ENCODE measurements at places on chromosomes 11 and 22.

DNA sequence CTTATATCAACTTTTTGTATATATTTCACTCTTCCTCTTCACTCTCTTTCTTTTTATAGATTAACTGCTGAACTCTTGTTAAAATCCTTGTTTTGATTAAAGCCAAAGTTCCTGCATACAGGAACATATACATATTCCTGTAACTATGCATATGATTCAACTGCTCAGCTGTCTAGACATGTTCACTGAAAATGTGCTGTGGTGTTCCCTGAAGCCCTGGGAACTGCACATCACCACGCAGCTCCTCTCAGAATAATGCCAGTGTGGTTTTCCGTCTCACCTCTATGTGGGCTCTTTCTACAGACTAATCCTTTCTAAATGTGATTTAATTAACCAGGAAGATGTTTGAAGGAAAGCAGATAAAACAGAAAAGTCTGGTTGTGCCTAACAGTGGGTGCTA, 25.6 kb upstream of the MMP12 start:
- DNase-seq, result no peak

DNA sequence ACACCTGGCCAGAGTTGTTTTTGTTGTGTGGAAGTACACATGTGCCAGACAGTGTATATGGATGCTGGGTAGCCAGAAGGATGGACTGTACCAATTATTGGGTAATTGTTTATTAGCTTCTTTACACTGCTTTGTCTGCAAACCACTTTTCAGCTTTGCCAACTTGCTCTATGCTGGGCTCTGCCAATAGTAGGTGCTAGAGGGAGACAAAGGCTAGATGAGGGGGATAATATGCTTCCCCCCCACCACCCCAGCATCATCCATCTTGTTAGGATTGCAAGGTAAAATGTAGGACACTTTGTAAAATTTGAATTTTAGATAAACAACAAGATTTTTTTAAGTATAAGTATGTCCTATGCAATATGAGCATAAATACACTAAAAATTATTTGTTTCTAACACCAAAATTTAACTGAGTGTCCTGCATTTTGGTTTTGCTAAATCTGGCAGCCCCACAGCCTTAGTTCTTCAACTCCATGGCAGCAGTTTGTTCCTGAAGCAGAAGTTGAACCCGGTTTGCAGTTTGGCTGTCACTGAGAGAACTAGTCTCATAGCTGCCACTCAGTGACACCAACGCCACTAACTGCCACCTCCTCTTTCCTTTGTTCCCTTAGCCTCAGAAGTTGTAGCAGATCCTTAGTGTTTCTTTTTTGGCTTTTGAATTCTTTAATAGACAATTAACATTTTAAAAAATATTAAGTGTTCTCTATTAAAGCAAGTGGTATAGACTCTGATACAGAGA, 78.8 kb downstream of the CCDC81 start:
- DNase-seq, result no peak

DNA sequence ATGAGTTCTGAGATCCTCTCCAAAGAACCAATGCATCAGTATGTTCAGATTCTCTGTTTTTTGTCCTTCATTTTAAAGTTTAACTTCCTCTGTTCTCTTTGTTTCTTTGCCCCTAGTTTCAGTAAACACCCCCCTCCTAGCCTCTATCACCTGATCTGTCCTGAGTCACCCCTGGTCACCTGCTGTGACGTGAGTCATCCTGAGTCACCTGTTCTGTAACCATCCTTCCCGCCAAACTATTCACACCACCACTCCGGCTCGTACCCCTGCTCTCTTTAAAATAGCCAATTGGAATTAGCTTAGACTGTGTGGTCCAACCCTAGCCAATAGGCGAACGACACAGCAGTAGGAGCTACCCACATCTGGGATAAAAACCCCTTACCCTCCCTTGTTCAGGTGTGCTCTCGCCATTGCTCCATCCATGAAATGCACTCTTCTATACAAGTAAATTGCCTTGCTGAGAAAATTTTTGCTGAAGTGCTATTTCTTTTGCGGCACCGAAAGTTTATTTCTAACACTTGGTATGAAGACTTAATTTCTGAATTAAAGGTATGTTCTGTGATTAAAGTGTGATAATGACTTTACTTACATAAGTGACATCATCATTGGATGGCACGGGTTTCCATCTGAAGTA, 318.4 kb downstream of the AASDHPPT start:
- no peak for DNase-seq

GRCh38 chr11:77127920-77128691, at the start of gene MYO7A:
Gene MYO7A, plus strand, starts transcription at chr11:77128246. Its CDS starts 2,389 bp downstream, at chr11:77130635.
- no peak for DNase-seq

GRCh38 chr11:83715927-83716535, 429.9 kb upstream of the CCDC90B start:
- DNase-seq, result no peak

DNA sequence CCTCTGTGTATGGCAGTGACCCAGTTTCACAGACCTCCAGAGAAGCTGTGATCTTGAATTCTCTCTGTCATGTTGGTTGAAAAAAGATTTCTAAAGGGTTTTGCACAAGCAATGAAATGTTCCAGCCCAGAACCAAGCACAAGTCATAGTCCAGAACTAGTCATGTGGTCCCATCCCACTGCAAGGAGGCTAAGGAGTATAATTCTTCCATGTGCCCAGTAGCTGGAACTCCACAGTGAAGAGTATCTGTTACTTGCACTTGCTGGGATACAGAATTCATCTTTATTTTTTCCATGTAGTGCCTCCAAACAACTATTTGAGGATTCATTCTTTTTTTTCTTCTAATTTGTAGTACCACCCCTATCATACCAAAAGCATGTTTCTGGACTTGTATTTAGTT, 9.9 kb upstream of the MMP8 start:
- no peak for DNase-seq

DNA sequence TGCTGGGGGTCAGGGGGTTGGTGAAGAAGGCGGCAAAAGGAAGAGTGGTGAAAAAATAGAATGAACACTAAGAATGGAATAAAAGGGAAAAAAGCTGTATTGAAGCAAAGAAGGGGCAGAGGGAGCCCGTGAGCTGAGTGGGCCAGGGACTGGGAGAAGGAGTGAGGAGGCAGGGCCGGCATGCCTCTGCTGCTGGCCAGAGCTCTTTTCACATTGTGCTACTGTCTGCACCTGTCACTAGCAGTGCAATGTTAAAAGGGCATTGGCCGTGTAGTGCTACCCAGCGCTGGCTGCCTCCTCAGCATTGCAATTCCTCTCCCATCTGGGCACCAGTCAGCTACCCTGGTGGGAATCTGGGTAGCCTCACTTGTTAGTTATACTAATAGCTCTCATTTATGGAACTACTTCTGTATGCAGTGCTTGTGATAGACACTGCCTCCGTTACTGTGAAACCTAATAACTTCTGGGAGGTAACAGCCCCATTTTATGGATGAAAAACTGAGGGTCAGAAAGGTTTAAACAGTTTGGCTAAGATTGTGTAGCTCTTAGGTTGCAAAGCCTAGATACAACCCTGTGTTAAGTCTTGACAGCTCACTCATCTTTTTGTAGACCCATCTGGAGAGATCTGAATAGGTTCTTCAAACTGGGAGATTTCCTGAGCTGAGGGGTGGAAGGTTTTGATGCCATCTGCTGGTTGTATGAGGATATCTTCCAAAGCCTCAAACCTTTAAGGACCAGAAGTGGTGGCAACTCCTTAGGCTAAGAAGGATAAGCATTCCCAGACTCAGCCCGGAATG, 8.5 kb downstream of the YPEL4 start:
- DNase-seq, result no peak

DNA sequence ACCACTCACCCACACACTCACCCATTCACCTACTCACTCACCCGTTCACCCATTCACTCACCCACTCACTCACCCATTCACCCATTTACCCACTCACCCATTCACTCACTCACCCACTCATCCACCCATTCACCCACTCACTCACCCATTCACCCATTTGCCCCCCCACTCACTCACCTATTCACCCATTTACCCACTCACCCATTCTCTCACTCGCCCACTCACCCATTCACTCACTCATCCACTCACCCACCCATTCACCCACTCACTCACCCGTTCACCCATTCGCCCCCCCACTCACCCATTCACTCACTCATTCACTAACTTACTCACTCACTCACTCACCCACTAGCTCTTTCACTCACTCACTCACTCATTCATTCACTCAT, 15.0 kb downstream of the MUC5AC start:
- DNase-seq, result no peak

DNA sequence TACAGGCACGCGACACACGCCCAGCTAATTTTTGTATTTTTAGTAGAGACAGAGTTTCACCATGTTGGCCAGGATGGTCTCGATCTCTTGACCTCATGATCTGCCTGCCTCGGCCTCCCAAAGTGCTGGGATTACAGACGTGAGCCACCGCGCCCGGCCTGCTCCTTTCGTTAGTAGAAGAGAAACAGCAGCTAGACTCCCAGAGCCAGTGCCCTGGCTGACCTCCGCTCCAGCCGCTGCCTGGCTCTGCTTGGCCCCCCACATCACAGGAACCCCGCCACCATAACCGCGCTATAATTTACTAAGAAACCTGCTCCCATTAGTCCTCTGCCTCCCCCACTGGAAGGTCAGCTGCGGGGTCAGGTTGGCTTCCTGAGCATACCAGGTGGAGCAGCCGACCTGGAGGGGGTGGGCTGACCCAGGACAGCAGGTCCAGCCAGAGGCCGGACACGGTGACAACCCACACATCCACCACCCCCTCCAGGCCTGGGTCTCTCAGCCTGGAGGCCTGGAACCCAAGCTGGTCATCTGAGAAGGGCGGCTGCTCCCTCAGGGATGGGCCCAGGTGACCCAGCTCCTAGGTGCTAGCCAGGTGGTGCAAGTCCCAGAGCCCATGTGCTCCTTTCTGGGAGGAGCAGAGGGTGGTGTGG, 7.5 kb upstream of the POLDIP3 start:
- no peak for DNase-seq

DNA sequence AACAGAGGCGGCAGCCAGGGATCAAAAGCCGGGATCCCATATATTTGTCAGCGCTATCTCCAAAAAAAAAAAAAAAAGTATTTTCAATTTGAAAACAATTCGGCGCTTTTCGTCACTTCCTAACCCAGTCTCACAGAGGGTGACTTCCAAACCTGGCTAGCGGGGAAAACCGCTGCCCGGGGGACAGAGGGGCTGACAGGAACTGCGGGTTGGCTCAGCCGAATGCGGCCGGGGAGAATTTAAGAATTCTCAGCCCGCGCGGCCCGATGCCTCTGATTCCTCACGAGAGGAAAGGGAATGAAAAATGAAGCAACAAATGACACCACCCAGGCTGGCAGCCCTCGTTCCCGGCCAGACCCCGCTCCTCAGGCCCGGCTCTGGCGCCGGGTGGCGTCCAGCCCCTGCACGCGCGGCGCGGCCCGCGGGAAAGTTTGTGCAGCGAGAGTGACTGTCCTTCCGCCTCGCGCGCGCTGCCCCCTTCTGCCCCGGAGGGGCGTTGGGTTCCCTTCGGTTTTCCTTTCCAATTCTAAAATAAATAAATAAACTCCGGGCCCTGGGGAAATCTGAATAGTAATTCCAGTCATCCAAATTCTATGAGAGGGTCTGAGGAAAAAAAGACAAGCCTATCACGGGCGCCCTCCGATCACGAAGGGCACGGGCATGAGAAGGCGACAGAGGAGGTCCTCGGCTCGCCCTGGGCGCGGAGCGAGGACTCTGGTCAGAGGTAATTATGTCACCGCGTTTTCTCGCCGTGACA, 4.8 kb upstream of the PAX6 start:
- DNase-seq, result no peak

DNA sequence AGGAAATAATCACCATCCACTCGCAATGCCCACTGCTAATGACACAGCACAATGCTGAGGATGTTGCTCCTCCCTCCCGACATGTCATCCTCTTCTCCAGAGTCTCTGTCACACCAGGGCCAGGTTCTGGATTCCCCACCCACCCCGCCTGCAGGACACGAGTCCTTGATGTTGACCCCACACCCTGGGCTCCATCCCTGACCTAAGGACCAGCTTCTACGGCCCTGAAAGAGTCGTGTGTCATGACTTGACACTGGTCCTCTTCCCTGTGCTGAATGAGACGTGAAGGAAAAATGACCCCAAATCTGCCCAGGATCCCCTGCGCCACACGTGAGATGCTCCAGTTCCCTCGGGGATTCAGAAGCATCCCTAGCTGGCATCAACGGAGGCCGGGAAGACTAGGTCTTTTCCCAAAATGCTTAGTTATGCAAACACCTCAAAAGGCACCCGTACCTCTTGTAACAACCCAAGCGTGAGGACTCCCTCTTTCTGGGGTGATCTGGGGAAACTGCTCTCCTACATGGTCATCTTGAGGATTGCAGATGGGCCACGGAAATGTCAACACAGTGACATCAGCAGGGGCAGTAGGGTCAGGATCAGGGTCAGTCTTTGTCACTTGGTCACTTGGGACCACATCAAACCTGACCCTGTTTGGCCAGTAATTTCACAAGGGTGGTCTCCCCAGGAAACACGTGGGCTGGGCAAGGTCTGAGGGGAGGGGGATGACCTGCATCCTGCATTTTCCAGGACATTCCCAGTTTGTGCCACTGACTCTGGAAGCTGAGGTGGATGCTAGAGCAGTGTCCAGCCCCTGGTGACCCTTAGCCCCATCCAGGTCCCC, 42.0 kb downstream of the IGLL5 start:
- DNase-seq, result no peak

DNA sequence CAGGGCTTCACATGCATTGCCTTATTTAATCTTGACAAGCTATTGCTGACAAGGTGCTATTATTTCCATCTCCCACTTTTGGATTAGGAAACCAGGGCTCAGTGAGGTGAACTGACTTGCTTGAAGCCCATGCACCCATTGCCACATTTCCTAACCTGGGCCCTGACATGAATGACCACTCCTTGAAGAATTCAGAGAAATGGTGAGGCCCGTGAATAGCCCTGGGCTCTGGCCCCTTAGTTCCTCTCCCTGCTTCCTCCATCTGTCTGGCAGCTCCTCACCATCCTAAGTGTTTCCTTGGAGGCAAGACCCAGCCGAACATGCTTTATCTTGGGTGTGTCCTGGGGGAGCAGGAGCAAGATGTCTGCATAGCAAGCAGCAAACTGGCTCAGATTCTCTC, 56.1 kb upstream of the NECTIN1 start:
- no peak for DNase-seq

- peak; percentile 12 for DNase-seq
Observed at GRCh38 chr22:32475468-32476010, 928 bp downstream of the FBXO7 start.

GRCh38 chr11:40338739-40339138, 1120.7 kb downstream of the LRRC4C start:
- DNase-seq, result no peak

DNA sequence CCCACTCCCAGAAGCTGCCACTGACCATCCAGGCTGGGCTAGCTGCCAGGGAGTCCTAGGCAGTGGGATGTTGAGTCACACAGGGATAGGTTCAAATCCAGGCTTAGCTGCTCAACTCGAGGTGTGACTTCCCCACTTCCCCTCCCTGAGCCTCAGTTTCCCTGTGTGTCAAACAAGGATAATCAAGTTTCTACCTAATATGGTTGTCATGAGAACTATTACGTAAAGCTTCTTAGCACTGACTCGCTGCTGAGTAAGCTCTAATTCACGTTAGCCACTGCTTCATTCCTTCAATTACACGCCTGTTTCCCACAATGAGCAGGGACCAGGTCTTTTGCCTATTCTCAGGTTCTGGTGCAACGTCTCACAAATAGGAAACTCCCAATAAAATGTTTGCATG, 67.7 kb downstream of the SEZ6L start:
- DNase-seq, result no peak

- DNase-seq, result no peak
Observed at GRCh38 chr11:28919194-28919593, 811.0 kb downstream of the METTL15 start.

- DNase-seq, result no peak
Observed at GRCh38 chr22:44438056-44438455, 60.0 kb downstream of the RTL6 start.

All from activated effector memory CD4-positive, alpha-beta T cell treated with Interleukin-2 at 50 U/mL for 16 hours (primary cell).